HuH-7 (cell line): ENCODE measurements at places on chromosomes 3 and 15.

- DNase-seq: no peak
Measured at GRCh38 chr3:50459785-50460184, 43.6 kb downstream of the CACNA2D2 start.

DNA sequence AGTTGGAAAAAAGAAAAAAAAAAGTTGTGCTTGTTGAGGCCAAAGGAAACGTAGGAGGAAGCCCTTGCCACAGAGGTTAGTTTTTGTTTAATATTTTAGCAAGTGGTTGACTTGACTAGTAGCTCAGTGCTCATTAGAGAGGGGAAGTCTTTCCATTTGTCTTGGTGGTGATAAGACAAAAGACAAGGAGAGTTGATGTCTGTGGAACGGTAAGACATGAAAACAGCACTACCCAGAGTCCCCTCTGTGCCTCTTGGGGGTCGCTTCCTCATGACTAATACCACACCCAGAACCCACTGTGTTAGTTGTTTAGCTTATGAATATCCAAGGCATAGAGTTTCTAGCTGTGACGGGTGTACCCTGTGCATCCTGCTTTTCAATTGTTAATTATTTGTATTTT is 211.4 kb downstream of the ITPR1 start:
- DNase-seq: no peak

DNA sequence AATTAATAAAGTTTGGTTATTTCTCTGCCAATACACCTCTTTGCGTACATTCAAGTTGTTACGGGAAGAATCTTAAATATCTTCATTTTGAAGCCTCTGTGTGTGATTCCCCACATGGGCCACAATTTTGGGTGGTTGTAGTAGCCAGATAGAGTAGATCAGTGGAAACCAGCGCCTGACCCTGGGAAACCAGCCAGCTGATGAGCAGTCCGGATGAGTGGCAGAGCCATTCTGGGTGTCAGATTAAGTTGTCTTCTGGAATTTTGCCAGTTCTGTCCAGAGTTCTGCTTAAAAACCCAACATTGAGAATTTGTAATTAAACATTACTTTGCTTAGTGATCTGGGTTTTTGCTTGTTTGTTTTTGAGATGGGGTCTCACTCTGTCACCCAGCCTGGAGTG is 49.7 kb downstream of the MRPS25 start:
- no peak for DNase-seq

- DNase-seq: no peak
Measured at GRCh38 chr15:69190504-69190903, 30.1 kb downstream of the GLCE start.

- DNase-seq: peak; percentile 23
Measured at GRCh38 chr3:177284383-177284881, 87.2 kb upstream of the TBL1XR1 start.

- no peak for DNase-seq
Measured at GRCh38 chr15:71708051-71708429, 102.3 kb upstream of the NR2E3 start.

GRCh38 chr15:38266247-38266986 is 13.8 kb downstream of the SPRED1 start:
- DNase-seq: no peak

DNA sequence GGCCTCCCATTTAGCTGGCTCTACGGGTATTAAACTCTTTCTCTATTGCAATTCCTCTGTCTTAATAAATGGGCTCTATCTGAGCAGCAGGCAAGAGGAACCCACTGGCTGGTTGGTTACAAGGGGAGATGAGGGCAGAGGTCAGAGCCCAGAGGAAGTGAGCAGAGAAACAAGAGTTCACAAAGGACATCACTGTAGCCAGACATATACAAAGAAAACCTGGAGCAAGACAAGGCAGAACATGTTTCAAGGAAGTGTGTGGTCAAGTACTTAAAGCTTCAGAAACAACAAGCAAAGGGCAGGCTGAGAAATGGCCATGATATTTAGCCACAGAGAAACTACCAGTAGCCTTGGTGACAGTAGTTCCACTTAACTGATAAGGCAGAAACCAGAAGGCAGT is 24.3 kb downstream of the SUSD5 start:
- no peak for DNase-seq

DNA sequence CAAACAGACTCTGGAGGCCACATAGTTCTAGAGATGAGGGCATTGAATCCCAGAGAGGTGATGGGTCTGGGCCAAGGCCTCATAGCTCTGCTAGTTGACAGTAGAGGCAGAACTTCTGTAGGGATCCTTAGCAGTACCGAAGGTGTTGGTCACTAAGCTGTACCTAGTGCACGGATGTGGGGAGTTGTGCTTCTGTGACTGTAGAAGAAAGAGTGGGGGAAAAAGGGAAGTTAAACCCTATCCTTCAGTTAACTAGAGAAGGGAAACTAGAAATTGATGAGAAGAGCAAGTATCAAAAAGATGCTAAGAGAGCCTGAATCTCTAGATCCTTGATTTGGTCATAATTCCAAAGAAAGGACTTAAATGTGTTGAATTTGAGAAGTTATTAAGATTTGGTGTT is 186.7 kb downstream of the NFKBIZ start:
- DNase-seq: no peak

DNA sequence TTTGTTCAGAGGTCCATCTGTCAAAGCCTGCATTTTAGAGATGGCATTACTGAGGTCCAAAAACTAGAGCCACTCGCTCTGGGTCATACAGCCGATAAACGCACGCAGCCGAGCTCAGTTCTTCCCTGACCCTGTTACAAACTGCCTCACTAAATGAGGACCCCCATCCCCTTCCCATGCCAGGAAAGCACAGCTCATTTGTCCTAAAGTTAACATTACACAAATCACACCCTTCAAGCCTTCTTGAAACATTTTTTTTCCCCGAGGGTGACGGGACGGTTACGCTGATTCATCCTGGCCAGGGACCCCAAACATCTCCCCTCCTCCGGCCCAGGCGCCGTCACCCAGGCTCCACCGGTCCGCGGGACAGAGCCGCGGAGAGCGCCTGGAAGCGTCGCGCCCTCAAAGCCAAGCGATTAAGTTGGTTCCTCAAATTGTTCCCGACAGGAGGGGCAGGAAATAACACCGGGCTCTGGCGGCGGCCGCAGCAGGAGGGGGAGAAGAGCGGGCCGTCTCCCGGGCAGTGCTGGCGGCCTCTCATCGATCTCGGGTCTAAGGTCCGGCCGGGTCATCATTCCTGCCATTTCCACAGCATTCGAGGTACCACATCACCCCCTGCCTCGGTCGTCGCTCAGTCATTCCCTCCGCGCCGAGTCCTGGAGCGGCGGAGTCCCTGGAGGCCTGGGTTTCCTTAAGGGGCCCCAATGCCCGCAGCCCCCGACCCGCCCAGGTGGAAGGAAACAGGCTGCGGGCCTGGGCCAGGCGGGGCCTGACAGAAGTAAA is 619 bp upstream of the CMTM8 start:
- DNase-seq: peak; percentile 71

DNA sequence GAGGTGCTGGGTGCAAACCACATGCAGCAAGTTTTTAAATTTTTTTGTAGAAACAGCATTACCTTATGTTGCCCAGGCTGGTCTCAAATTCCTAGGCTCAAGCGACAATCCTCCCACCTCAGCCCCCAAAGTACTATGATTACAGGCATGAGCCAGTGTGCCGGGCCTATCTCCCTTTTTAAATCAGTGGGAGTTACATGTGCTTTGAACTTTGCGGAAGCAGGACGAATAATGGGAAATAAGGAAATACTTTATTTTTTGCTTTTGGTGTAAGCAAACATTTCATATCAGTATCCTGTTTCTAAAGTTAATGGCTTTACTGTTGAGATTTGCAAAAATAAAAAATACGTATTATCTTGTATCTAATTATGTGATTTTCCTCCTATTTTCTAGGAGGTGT is 9.1 kb downstream of the NR1D2 start:
- DNase-seq: no peak

- no peak for DNase-seq
Measured at GRCh38 chr15:52011711-52012144, 7.3 kb upstream of the MAPK6 start.

DNA sequence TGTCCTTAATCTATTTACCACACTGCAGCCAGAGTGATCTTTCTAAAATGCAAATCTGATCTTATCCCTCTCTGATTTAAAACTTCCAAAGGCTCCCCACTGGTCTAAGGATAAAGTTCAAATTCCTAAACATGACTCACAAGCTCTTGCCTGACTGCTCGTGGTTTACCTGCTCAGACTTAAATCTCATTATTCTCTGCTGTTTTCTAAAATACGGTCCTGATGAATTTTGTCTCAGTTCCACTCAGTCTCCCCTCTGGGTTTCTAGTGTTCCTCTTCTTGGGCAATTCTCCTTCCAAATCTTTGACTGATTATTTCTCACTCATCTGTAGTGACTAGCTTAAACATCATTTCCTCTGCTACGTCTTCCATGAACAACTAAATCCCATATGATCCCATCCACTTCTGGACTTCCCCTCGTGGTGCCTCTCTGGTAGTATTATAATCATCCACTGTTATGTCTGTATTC is 108.3 kb downstream of the P3H2 start:
- peak; percentile 32 for DNase-seq

- no peak for DNase-seq
Measured at GRCh38 chr15:57485869-57486268, 105.8 kb upstream of the MYZAP start.

DNA sequence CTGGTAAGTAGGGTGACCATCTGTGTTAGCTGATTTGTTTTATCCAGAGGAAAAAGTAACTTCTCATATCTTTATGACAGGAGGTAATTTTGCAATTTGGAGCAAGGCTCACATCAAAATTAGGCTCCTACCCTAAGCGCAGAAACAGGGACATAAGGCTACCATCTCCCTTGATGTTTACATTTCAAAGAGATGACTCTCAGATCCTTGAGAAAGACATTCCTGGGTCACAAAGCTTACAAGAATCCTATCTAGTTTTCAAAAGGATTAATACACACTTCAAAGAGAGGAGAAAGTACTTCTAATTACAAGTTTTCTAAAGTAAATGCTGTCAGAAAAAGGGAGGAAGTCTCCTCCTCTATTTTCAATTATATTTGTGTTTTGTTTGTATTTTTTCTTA is 7.0 kb downstream of the ZPLD1 start:
- no peak for DNase-seq

DNA sequence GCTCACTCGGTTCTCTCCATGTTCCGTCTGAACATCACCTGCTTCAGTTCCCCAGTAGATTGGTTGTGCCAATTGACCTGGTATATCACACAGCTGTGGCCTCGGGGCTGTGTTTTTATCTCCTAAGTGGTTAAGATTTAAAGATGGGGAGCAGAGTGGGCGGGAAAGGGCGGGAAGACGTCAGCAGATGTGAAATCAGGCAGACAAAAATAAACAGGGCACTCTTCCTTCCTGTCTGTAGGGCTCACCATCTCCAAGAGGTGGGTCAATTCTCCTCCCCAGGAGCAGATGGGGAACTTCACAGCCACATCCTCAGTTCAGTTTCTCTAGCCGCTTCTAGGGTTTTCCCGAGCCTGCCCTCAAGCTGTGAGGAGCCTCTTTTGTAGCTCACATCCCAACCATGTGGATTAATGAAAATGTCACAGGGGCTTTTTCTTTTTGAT is 26.8 kb upstream of the LIMD1 start:
- DNase-seq: no peak

DNA sequence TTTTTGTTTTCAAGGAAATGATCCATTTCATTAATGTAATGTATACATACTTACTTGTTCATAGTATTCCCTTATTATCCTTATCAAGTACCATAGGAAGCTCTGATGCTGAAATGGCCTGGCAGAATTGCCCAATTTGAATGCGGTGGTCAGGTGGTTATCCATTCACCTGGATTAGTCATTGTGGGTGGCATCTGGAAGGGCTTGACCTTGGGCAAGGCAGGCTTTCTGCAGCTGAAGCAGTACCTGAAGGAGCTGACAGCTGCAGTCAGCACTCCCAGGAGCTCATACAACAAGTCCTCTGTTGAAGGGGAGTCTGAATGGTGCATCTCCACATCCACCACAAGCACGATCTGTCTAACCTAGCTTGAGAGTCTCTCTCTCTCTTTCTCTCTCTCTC is 12.2 kb upstream of the IQCF5 start:
- DNase-seq: no peak

DNA sequence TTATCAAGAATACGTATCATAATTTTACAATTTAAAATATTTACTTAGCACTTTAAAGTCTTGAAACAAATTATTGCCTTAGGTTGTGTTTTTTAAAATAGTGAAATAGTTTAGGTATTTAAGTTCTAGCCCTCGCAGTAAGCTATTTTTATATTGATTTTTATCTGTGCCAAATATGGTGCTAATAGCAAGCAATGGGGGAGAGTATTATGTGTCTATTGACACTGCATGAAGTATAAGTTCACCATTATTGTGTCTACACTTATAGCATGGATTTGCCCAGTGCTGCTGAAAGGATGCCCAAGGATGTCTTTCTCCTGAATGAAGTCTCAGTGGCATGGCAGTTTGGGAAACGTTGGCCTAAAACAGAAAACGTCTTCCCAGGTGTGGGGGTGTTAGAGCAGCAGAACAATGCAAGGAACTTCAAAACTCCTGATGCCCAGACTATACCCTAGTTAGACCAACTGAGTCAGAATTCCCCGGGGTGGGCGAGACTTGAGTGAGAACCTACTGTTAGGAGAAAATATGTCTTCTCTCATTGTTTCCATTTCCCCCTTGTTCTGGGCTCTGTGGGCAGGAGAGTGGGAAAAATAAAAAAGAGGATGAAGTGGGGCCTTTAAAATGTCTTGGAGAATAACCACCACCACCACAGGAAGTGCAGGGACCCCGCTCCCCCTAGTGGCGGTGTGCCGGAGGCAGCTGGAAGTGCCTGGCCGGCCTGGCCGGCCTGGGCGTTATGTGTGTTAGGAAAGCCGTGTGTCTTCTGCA is 104.2 kb upstream of the SLC7A14 start:
- DNase-seq: peak; percentile 75

- no peak for DNase-seq
Measured at GRCh38 chr15:73986055-73986775, 5.9 kb downstream of the STOML1 start.
